ENCODE measurements at places on chromosomes 4 and X.

DNA sequence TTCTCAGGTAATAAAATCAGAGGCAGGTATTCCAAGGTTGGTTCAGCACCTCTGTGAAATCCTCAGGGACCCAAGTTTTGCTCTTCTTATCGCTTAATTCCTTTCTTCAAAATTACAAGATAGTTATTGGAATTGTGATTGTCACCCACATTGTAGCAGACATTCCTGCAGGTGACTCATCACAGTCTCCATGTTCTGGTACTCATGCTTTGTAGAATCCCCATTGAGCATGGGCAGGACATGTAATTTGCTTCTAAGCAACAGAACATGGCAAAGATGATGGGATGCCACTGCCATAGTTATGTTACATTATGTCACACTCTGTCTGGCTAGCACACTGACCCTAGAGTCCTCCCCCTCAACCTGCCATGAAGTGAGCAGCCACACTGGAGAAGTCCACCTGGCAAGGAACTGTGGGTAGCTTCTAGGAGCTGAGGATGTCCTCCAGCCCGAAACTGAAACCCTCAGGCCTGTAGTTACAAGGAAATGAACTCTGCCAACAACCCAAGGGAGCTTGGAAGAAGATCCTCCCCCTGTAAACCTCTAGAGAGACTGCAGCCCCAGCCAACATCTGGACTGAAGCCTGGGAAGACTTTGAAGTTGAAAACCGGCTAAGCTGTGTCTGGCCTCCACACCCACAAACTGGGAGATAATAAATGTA lies 58.3 kb upstream of the GUCY1A1 start:
- DNase-seq: no peak

GRCh38 chrX:103554687-103555424 lies 30.5 kb upstream of the TCEAL4 start:
- DNase-seq: peak; percentile 39

DNA sequence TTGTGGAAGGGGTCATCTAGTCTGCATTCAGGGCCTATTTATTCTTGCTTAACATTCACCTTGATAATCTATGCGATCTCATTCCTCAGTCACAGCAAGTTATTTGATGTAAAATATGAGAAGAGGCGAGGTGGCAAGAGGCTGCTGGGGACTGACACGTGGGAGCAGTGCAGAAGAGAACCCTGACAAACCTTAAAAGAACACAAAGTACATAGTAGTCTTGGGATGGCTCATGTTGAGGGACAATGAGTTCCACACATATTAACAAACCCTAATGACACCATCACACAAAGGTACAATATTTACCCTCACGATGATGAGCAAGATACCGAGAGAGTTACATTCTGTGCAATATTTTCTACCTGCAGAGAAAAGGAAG lies 57.5 kb downstream of the MAML3 start:
- DNase-seq: no peak

DNA sequence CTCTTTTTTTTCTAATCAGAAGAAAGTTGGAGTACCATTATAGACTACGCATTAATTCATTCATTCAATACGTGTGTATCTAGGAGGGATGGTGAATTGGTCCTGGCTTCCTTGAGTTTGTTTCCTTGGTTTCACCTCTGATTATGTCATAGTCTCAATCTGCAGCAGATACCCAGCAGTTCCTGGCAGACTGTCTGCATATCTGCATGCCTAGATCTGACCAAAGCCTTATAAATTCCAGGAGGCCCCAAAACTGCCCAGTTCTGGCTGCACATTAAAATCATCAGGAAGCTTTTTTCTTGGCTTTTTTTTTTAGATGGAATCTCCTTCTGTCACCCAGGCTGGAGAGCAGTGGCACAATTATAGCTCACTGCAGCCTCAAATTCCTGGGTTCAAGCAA lies 27.2 kb upstream of the SLC34A2 start:
- DNase-seq: no peak

DNA sequence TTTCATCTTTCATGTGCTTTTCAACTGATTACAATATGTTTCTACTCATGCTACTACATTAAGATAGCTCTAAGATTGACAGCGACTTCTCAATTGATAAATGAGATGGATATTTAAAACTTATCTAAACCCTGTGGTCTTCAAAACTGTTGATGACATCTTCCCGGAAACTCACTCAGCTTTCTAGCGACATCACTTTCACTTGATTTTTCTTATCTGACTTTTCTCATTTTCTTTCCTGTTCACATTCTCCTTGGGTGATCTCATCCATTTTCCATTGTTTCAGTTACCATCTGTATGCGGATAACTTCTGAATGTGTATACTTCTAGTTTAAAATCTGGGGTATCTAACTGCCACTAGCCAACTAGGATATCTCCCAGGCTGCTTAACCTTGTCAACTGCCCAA lies 3.1 kb downstream of the POLR2B start:
- DNase-seq: no peak

DNA sequence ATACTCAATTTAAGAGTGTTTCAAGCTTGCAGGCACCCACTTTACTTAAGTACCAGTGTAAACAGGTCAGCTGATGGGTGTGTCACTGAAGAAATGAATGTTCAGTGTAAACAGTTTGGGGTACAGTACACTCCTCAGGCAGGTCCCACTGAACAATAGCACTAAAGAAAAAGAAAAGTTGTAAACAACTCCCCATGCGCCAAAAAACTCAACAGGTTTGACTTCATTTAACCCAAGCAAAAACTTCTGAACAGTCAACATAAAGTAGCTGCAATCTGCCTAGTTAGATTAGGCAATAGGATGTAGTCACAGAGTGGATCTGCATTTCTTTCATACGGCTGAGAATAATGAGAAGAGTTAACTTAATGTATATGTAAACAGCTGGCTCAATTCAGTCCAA lies 93.2 kb downstream of the FAM13A start:
- DNase-seq: no peak

DNA sequence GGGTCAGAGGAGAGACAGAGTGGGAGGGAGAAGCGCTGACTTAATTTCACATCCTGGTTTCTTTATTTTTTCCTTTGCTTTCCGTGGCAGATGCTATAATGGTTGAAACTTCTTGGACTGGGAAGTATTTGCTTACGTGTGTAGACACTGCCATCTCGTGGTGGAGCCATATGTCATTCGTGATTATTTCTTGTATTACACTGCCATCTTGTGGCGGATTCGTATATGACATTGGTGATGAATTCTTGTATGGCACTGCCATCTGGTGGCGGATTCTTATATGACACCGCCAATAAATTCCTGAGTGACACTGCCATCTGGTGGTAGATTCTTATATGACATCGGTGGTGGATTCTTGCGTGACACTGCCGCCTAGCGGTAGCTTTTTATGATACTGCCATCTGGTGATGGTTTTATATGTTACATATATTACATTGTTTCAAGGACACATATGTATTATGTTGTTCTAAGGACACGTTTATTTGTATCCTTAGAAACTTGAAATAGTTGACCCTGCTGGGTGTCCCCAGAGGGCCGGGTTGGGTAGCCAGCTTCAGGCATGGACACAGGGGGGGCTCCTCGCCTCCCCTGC lies 37.3 kb upstream of the CLCN4 start:
- peak; percentile 35 for DNase-seq

- DNase-seq: no peak
Measured at GRCh38 chr4:28317221-28317620, 1456.6 kb downstream of the STIM2 start.

DNA sequence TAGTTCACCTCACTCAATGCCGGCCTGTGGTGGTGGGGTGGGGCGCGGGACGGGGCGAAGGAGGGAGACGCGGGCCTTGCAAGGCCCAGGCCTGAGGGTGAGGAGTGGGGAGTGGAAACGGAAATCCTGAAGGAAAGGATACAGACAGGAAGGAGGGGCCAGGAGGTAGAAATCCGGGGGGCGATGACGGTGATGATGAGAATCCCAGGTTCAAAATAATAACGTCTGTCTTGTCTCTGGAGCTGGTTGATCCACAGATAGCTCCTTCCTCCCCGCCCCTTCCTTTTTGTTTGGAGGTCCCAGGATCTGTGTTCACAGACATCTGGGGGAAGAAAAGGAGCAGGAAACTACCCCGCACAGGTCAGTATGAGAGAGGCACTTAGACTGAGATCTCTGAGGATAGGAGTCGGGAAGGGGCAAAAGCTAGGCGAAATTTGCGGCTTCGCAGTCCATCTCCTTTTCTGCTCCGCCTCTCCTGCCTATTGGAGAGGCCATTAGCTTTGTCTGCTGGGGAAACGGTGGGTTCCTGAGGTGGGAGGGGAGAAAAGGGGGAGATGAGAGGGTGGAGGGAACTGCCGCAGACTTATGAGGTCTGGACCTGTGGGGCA lies 746 bp downstream of the TCEAL7 start:
- DNase-seq: no peak

DNA sequence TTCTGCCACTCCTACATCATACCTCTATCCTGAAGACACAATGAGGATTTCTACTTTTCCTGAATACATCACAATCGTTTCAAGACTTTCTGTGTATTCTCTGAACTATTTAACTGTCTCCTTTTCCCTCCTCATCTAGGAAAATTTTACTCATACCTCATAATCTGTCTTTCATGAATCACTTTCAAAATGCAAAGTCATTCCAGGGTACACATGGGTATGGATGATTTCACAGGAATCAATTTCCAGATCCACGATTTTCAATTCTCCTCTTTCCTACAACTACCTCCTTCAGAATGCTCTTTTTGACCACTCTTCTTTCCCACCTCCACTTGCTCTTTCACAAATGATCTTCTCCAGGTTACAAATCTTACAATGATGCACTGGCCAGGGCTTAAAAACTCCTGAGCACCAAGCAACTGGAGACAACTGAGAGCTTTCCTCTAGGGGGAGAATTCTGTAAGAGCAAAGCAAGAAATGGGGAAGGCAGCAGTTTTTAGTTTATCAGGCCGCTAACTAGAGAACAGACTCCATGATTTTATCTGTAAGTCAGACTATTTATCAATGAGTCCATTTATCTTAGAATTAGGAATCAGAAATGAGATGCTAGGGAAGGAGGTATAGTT lies 116.4 kb downstream of the PPP3CA start:
- DNase-seq: no peak

DNA sequence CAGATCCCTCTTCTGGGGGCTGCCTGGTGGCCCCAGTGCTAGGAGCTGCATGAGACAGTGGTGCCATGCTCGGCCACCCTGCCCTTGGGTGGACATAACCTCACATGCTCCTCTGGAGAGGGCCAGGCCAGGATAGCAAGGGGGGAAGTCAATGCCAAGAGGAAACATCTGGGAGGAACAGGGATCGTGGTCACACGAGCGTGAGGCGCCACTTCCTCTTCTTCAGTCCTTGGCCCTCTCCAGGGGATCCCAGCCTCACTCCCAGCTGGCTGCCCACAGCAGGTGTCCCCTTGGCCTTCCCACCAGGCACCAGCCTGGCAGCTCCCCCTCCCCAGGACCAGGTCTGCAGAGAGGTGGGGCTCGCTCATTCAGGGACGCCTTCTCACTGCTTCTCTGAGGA lies 28.6 kb downstream of the TBC1D14 start:
- DNase-seq: no peak

- DNase-seq: no peak
Measured at GRCh38 chr4:89125901-89126782, 14.8 kb downstream of the TIGD2 start.

DNA sequence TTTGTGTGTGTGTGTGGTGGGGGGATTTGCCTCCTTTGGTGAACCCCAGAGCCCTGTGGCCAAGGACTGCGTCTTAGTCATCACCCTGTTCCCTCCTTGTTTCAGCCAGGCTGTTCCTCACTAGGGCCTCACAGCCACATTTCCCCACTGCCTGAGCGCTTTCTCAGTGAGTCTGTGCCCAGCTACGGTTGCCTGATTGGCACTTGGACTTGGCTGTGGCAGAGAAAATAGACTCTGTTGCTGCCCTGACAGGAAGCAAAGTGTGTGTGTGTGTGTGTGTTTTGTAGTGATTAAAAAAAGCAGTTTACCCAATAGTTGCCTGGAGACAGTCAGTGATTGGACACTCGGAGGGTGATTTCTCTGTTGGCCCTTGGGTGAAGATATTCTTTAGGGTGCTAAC lies 113.0 kb downstream of the UCHL1 start:
- no peak for DNase-seq

- DNase-seq: no peak
Measured at GRCh38 chr4:1794809-1795298, 1.8 kb downstream of the FGFR3 start.

DNA sequence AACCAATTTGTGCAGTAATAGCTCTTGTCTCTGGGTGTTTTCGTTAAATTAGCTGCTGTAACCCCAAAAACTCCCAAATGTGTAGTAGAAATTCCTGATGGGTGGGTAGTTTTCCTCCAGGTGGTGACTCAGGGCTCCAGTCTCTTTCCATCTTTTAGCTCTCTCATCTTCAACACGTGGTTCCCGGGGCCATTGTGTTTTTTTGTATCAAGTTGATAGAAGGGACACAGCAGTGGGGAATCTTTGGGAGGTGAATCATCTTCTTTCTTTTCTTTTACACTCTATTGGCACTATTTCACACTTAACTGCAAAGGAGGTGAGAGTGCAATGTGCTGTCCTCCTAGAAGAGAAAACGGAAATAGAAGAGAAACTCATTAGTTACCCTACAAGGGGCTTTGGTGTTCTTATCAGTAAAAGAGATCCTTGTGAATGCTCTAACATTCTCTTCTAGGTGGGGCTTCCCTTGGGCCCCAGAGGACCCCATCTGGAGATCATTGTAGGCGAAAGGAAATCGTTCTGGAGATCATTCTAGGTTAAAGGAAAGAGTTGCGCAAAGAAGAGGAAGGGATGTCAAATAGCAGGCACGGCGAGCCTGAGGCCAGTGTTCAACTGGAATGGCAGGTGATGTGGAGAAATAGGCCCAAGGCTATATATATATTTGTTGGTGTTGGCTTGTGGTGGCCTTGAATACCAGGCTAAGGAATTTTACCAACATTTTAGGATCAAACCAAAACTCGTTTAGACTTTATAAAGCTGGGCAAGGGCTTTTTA lies 68.2 kb upstream of the ACSL1 start:
- DNase-seq: no peak

DNA sequence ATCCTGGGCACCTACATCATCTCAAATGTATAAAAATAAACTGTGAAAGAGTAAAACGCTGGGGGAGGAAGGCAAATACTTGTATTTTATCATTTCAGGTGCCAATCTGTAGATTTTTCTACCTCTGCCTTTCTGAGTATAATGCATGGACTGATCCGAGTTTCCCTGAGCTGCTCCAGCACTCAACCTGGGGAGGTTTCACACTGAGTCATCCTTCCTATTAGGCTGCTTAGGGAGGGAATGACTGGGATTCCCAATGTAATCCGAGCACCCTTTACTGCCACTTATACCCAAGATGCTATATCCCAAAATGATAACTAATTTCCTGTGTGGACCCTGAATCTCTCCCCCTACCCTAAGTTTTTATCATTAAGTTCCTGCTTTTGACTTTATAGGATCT lies 126.6 kb downstream of the HNRNPD start:
- DNase-seq: no peak

GRCh38 chr4:26194764-26195163 lies 126.0 kb upstream of the RBPJ start:
- DNase-seq: no peak

GRCh38 chr4:11632483-11632882 lies 203.8 kb upstream of the HS3ST1 start:
- DNase-seq: no peak
